ENCODE measurements at places on chromosomes 5 and 9. TPM values are rescaled to one million over a fixed set of nuclear protein-coding genes. Genes with fewer than 3 reads are reported as not detected.

Gene MEF2C
- 67.4 TPM for total RNA-seq

Gene SPARC
- total RNA-seq, result 464 TPM

Gene KIAA0825
- 2.4 TPM for total RNA-seq

Gene SV2C
- total RNA-seq, result 0.09 TPM

Gene HTR4
- 0.23 TPM for total RNA-seq

Gene LPAR1
- 12.6 TPM for total RNA-seq

Gene FREM1
- total RNA-seq, result 4.5 TPM

Gene PCDHGA12
- 9.2 TPM for total RNA-seq

Gene COL15A1
- total RNA-seq, result 57.7 TPM

Gene PRDM9
- total RNA-seq, result not detected

Gene SPATA31E1
- not detected for total RNA-seq

Gene PPP1R26
- 21.3 TPM for total RNA-seq

Gene KCNV2
- not detected for total RNA-seq

Gene OR1Q1
- total RNA-seq, result not detected

Gene SPACA9
- total RNA-seq, result 5.0 TPM

Gene SLC46A2
- not detected for total RNA-seq

Gene IFNA21
- not detected for total RNA-seq

Gene ABCA2
- 34.3 TPM for total RNA-seq

Gene MUSK
- 1.5 TPM for total RNA-seq

Gene CFAP90
- not detected for total RNA-seq

Gene PRUNE2
- 2.6 TPM for total RNA-seq

Gene BNC2
- 3.9 TPM for total RNA-seq

Gene PAEP
- not detected for total RNA-seq

Gene FOXD4L4
- not detected for total RNA-seq

Gene AJM1
- 8.3 TPM for total RNA-seq

Gene SH3RF2
- 234 TPM for total RNA-seq

Gene WDR38
- total RNA-seq, result not detected

Gene TRUB2
- total RNA-seq, result 49.7 TPM

Gene BAAT
- total RNA-seq, result 0.14 TPM

Gene TMEM250
- 12.7 TPM for total RNA-seq

Gene CHSY3
- 1.1 TPM for total RNA-seq

Gene SHOC1
- total RNA-seq, result not detected

Gene ZER1
- total RNA-seq, result 60.2 TPM

Gene DDX4
- not detected for total RNA-seq

Measured in heart right ventricle (tissue), 16 donors.